ENCODE measurements at places on chromosomes 13 and 19.
A peak's percentile ranks its signal among the peaks of the same experiment; 100 is the strongest.

GRCh38 chr19:341386-342127 lies 3.0 kb downstream of the MIER2 start:
- DNase-seq, result no peak

GRCh38 chr13:44302233-44302632 lies 71.4 kb upstream of the SERP2 start:
- no peak for DNase-seq

DNA sequence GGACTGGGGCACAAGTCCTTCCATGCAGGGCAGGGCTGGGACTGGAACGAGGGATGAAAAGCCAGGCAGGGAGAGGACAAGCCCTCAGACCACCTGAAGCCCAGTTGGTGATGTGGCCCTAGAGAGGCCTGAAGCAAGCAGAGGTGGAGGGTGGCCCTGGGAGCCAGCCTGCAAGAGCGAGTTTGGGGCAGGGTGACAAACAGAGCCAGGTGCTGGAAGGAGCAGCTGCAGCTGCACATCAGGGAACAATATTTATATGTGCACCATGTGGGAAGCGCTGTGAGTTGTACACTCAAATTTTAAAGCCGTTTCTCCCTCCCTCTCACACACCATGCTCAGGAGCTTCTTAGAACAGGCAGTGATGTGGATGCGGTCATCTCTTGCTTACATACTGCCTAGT lies 67.8 kb downstream of the FGF9 start:
- no peak for DNase-seq

GRCh38 chr13:112616586-112617362 lies 28.8 kb upstream of the TUBGCP3 start:
- DNase-seq, result no peak

- no peak for DNase-seq
These were observed 1198.2 kb upstream of the PCDH9 start for GRCh38 chr13:68428292-68428691.

GRCh38 chr19:29715701-29716581 lies 880 bp upstream of the C19orf12 start:
- no peak for DNase-seq

GRCh38 chr19:27974082-27974513 lies 1238.9 kb downstream of the UQCRFS1 start:
- no peak for DNase-seq

GRCh38 chr13:99446242-99446641 lies 55.0 kb upstream of the TM9SF2 start:
- DNase-seq, result no peak

DNA sequence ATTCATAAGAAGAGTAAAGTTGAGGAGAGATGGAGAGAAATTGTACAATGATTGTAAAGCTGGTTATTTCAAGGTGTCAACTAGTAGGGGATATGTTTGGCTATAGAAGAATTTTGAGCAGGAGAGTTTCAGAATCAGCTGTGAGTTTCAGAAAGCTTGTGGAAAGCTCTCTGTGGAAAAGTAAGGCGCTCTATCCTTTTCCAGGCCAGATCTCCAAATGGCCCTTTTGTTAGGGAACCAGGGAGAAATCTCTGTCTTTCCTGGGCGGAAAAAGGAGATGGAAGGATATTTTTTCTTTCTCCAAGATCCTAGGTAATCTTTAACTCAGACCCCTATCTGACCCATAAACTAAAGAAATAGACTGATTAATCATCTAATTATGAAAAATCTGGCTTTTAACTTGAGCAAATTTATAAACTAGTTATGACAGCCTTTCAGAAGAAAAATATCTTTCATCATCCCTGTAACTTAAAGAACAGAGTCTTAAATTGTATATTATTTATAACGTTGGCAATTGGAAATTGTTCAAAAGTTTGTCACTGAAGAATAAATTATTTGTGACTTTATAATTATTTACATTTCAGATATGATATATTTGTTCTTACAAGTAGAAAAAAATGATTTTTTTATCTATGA lies 34.5 kb downstream of the SPRY2 start:
- no peak for DNase-seq

DNA sequence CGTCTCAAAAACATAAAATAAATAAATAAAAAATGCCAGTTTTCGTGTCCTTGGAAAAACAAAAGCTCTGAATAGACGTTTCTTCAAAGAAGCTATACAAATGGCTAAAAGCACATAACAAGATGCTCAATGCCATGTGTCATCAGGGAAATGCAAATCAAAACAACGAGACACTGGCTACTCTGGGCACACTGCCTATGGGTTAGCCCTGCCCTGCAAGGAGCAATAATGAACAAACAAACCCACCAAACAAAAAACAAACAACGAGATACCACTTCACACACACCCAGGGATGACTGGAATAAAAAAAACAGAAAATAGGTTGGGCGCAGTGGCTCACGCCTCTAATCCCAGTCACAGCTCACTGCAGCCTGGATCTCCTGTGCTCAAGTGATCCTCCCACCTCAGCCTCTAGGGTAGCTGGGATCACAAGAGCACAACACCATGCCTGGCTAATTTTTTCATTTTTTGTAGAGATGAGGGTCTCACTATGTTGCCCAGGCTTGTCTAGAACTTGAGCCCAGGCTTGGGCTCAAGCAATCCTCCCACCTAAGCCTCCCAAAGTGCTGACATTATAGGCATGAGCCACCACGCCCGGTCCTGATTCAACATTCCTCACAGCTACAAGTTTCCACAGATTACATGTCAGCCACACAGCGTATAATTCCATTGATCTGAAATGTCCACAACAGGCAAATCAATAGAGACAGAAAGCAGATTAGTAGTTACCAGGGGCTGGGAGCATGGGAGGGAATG lies 15.5 kb upstream of the ISYNA1 start:
- DNase-seq, result no peak

GRCh38 chr19:3813473-3814392 lies 27.6 kb upstream of the MATK start:
- no peak for DNase-seq

GRCh38 chr13:36536546-36536945 lies 104.3 kb downstream of the CCNA1 start:
- DNase-seq, result no peak

DNA sequence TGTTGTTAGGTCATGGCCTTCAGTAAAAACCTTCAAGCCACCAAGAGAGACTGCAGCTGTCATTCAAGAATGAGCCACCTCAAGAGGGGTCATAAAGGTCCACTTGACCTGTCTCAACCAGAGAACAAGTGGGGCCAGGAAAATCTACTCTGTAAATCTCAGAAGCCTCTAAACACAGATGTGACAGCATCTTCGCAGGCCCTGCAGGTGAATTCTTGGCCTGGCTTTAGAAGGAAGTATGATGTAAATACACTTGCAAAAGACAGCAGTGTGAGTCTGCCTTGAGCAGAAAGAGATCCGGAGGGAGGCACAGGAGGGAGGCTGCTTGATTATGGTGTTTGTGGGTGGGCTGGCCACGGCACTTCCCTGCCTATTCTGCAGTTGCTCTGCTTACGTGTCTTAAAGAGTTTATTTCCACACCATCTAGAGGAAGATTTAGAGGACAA lies 1082.9 kb downstream of the UQCRFS1 start:
- DNase-seq, result no peak

DNA sequence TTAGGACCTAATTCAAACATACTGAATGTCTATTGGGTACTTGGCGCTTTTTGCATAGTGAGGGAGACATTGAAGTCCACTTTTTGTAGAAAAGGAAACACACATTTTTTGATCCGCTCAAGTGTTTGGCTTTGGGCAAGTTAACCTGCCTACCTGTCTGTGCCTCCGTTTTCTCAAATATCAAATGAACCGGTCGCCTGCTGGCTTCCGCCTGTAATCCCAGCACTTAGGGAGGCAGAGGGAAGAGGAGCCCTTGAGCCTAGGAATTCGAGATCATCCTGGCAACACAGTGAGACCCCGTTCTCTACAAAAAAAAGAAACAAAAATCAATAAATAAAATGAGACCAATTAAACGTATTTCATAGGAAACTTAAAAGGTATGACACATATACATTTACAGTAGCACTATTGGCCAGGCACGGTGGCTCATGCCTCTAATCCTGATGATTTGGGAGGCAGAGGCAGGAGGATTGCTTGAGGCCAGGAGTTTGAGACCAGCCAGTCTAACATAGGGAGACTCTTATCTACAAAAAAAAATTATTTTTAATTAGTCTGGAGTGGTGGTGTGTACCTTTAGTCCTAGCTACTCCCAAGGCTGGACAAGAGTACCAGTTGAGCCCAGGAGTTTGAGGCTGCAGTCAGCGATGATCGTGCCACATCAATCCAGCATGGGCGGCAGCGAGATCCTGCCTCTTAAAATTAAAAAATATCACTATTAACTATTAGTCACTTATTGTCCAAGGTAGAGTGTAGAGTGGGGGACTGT lies 1.3 kb downstream of the RAD23A start:
- DNase-seq, result no peak

- peak; percentile 58 for DNase-seq
These were observed 1.2 kb upstream of the LENG9 start for GRCh38 chr19:54464630-54465425.

DNA sequence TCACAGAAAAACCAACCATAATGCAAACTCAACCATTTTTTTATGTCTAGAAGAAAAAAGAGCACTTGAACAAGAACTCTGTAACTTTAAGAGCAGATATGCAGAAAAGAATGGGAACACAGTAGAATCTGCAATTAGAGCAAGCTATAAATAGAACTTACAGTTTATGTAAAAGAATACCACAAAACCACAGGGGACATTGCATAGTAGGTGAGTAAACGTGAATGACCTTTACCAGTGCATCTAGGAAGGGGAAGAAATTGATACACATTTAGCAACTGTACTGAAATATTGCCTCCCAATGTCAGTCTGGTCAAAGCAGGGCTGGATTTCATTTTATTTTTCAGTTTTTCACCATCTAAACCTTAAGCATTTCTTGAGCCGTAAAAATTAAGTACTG lies 242.2 kb upstream of the EDNRB start:
- DNase-seq, result no peak

DNA sequence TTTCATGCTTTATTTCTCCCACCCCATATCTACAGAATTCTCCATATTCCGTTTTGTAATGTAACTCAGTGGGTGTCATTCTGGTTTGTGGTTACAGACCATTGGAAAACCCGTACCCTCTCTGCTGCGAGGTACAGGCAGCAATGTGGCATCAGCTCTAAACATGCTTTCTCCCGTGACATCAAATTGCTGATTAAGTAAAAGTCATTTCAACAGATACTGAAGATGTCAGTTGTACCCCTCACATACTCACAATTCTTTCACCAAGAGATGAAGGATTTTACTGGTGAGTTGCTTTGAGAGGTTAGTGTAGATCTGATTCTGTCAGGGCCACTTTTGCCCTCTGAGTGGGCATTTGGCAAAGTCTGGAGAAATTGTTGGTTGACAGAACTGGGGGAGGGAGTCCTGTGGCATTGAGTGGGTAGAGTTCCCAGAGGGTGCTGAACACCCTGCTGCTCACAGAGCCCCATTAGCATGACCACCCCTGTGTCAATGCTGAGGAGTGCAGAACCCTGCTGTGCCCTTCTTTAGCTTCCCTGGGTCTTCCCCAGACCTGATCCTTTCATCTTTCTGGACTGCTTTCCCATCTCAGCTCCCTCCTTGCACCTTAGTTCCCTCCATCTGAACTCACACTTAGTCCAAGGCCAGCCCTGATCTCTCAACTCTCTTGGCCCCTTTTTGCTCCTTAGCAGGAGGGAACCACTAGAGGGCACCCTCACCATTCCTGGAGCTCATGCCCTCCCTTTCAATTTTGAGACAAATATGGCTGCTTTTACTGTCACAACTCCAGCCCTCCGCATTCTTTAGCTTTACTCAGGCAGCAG lies 39.9 kb upstream of the CEACAM8 start:
- DNase-seq, result peak; percentile 16

DNA sequence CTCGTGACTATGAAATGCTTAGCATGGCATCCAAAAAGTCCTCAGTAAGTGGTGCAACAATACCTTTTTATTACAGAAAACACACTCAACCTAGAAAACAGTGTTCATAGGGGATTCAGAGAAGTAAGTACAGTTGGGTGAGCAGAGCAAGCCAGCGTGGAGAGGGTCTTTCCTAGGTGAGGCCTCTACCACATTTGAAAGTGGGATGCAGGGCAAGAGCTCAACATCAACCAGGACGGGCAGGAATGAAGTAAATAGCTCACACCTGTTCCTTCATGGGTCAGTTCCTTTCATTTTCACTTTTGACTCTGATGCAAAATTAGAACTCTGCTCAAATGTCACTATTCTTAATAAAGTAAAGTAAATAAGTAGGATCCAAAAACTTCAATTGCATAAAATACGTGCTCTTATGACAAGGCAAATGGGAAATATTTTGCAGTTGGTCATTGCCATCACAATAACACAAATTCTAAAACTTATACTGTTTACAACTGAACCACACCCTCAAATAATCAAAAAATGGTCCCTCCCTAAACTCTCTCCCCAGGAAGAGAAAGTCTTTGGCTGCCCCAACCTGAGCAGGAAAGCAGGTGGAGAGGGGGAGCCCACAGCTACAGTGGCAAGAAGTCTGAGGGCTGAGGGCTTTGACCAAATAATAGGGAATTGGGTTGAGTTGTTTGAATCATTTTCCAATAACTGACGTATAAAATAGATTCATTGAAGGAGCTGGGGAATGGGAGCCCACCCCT lies 20.2 kb downstream of the CHAMP1 start:
- no peak for DNase-seq

DNA sequence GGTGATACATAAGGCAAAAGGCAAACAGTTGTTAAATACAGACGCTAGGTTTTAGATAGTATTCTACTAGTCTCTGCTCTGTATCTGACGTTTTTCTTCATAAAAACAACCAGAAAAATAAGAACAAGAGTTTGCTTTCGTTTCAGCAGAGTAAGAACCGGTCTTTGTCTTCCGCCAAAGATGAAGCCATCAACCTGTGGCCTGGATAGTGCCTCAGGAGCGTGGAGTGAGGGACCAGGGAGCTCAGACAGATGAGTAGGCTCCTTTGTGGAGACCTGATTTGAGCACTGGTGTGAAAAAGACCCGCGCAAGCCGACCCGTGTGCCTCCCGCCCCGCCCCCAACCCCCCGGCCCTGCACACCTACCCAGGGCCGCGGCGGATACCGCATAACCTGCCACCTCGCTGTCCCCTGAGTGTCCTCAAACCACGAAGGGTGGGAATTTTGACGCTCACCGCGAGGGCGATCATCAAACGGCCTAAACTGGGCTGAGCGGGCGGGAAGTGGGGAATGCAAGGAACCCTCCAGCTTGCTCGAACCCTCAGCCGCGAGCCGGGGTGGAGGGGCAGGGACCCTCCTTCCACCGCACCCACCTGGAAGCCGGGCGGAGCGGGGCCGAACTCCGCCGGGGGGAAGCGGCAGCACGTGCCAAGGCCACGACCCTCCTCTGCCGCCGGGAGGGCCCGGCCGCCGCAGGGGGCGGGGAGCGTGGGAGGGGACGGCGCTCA lies 866 bp upstream of the LMO7 start:
- DNase-seq, result no peak

All from activated CD4-positive, alpha-beta T cell treated with anti-CD3 and anti-CD28 coated beads, Interleukin-2, amount 50 U/mL, for 1 hour (primary cell).